Epithelial cell of alveolus of lung (primary cell): ENCODE measurements at places on chromosomes 3 and 15. TPM values are rescaled to one million over a fixed set of nuclear protein-coding genes. Genes with fewer than 3 reads are reported as not detected.

Gene APOD
- total RNA-seq, result 7.3 and 7.9 TPM in 2 replicates

Gene MEX3B
- 8.9 and 12.2 TPM in 2 replicates for total RNA-seq

Gene POLQ
- total RNA-seq, result 1.1 and 1.9 TPM in 2 replicates

Gene IL16
- 2.7 and 3.2 TPM in 2 replicates for total RNA-seq

Gene ANKUB1
- total RNA-seq, result not detected in 2 replicates

Gene CLEC3B
- 0.52 and 1.7 TPM in 2 replicates for total RNA-seq

Gene PTH1R
- 1.4 and 27.5 TPM in 2 replicates for total RNA-seq

Gene FEZF2
- not detected in 2 replicates for total RNA-seq
